RWPE2 (cell line): ENCODE measurements at places on chromosomes 5 and 9.

- DNase-seq: no peak
Measured at GRCh38 chr5:132641241-132641723, 16.7 kb upstream of the IL13 start.

DNA sequence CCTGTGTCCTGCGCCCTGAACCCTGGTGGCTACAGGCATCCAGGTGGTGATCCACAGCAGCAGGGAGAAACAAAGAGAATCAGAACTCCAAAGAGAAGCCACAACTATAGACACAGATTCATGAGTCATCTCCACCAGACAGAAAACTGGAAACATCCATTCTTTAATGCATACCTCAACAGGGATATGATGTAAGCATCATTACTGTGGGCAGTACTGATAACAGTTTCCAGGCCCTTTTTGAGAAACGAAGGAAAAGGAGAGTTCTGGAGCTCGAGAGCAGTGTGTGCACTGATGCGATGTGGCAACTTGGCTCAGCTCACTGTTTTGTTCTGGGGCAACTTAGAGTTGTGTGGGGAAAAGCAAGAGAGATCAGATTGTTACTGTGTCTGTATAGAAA is 215.6 kb upstream of the ADAMTS16 start:
- DNase-seq: no peak

DNA sequence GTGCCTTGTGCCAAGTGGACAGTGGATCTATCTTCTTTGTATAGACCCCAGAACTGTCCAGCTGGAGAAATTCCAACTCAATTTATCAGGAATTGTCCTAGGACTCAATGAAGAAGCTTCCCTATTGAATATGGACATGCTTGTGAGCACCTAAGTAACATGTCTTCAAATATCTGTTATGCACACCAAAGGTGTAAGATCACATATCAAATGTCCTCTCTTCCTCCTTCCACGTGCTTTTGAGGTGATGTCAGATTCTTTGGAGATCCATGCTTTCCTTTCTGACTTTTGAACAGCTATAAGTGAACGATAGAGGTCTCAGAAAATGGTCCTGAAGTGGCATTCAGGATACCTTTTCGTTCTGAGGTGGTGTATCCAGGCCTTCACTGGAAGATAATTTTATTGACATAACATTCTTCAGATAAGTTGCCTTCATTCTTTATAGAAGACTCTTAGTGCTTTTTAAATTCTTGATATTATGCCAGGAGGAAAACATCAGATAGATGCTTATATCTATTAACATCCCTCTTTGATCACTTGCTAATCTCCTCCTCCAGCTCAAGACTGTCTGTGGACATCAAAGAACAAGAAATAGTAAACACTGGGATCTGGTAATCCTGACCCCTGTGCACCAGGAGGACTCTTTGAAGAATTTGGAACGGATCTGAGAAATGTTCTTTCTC is 246.4 kb downstream of the SMARCA2 start:
- DNase-seq: no peak

DNA sequence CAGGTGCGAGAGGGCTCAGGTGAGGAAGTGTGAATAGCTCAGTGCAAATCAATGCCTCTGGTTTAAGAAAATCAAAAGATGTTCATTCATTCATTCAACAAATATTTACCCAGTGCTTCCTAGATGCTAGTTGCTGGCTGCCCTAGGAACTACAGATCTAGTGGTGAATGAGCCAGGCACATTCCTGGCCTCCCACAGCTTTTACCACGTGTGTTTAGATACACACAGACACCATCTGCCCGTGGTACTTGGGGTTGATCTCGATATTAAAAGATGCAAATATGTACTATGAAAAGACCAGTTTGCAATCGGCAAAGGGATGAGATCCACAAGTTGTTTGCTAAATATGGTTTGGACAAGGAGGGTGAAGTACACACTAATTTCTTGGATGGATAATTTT is 78.2 kb downstream of the GTF3C4 start:
- DNase-seq: no peak

- no peak for DNase-seq
Measured at GRCh38 chr9:113963696-113964494, 87.8 kb downstream of the ZNF618 start.

- DNase-seq: no peak
Measured at GRCh38 chr9:14147738-14148137, 166.2 kb downstream of the NFIB start.

GRCh38 chr5:144873076-144873475 is 702.4 kb downstream of the KCTD16 start:
- no peak for DNase-seq

- DNase-seq: no peak
Measured at GRCh38 chr5:86735370-86735769, 117.6 kb downstream of the COX7C start.

- no peak for DNase-seq
Measured at GRCh38 chr9:137126786-137127185, 12.2 kb upstream of the GRIN1 start.

- DNase-seq: peak; percentile 88
Measured at GRCh38 chr5:136028782-136029742, at the start of gene TGFBI. Gene TGFBI, plus strand, starts transcription at chr5:136028988. Its CDS starts 68 bp downstream, at chr5:136029056.

DNA sequence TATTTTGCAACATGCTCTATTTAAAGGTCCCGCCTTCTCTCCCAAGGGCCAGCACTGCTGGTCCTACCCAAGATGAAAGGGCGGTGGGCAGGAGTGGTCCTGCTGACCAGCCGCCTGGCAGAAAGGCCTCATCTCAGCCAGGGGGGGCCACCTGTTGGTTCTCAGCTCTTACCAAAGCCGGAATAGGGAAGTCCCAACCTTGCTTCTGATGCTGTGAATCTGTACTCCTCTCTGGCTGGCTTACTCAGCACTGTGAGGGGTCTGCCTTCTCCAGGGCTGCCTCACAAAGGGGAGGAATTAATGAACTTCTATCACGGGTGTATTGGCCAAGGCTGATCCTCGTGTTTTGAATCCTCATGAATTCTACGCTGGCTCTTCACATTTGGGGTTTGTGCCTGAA is 13.6 kb upstream of the FAM240B start:
- DNase-seq: no peak

DNA sequence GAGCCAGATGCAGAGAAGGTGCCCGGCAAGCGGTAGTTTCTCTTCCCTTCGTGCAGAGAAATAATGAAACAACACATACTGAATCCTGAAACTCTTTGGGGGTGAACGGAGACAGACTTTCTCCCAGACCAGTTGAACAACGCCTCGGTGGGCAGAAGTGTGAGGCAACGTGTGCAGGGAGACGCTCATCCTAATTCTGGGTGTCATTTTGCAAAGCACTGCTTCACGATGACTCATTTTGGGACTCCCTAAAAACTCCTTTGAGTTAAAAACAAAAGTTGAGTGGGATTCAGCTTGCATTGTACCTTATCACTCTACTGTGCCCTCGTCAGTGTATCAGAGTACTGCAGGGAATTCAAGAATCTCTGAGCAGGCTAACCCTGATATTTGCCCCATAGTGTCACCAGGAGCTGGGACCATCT is 3.5 kb upstream of the NEK6 start:
- no peak for DNase-seq

- no peak for DNase-seq
Measured at GRCh38 chr5:125225424-125225823, 479.0 kb upstream of the ZNF608 start.

DNA sequence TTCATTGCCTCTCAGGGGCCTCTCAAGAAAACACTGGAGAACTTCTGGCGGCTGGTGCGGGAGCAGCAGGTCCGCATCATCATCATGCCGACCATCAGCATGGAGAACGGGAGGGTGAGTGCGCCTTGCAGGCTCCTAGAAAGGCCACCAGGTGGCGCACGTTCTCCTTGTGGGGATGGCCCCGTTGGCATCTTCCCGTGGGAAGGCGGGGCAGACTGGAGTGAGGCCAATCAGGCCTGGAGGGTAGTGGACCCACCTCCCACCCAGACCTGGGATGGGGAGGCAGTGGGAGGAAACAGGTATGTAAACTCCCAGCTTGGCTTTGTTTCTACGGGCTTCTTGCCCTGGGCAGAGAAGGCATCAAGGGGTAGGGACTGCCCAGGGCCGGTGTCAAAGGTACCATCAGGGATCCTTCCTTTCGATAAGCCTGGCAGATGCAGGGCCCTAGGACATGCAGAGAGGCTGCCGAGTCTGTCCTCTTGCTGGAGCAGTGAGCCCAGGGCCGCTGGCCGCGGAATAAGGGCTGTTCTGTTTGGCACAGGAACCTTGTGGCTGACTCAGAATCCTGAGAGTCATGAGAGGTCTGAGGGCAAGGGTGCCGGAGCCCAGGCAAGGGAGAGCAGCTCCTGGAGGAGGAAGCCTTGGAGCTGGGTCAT is 18.9 kb upstream of the SPTLC1 start:
- DNase-seq: no peak

DNA sequence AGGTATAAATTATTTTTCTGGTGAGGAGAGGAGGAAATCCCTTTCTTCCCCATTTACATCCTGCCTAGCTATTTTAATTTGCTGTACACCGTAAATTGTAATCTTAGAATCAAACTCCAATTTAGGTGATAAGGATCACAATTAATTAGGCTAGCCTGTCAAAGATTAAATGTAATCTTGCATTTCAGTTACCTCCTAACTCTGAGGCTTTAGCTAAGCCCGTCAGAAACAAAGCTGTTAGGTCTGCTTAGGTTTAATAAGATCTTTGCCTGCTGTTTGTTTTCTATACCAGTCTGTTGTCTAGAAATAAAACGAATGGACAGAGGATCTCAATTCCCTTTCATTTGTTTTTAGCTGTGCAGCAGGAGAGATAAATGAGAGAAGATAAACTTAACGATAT is 51.5 kb downstream of the PIK3R1 start:
- no peak for DNase-seq

DNA sequence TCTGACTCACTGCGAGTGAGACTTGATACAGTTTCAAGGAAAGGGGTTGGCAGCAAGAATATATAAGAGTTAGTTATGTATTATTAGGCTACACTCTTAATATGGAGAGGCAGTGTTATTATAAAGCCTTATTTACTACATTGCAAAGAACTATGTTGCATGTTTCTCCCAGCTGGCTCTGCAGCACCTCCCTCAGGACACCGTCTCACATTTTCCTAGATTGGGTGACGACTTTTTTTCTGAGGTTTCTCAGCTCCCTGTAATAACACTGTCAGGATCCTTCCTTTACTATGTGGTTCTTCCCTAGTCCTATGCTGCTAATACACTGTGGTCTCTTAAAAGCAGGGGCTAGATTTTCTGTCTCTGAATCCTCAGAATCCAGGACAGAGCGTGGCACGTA is 153.7 kb downstream of the INSYN2B start:
- no peak for DNase-seq

DNA sequence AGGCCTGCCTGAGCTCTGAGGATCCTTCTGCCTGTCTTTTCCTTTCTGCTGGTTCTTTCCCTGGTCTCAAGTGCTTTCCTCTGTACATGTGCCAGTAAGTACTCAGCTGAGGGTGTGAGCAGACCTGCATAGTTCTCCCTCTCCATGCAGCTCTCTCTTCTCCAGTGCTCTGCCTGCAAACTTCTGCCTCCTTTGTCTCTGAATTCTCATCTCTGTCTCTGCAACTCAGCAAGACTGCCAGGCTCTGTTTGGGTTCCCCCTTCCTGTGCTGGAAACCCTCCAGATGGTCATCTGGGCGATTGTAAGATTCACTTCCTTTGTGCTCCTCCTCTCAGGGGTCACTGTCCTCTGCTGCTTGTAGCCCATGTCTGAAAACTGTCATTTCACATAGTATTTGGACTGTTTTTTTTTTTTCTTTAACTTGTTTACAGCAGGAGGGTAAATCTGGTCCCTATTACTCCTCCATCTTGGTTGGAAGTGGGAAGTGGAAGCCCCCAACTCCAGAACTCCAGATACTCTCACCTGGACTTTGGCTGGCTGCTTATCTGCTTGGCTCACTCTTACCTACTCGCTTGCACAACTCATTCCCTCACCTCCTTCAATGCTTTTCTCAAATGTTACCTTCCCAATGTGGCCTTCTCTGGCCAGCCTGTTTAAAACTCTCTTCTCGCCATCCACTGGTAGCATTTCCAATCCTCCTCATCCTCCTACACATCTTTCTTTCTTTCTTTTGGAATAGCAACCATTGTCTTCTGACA is 175.3 kb upstream of the TBC1D2 start:
- no peak for DNase-seq

DNA sequence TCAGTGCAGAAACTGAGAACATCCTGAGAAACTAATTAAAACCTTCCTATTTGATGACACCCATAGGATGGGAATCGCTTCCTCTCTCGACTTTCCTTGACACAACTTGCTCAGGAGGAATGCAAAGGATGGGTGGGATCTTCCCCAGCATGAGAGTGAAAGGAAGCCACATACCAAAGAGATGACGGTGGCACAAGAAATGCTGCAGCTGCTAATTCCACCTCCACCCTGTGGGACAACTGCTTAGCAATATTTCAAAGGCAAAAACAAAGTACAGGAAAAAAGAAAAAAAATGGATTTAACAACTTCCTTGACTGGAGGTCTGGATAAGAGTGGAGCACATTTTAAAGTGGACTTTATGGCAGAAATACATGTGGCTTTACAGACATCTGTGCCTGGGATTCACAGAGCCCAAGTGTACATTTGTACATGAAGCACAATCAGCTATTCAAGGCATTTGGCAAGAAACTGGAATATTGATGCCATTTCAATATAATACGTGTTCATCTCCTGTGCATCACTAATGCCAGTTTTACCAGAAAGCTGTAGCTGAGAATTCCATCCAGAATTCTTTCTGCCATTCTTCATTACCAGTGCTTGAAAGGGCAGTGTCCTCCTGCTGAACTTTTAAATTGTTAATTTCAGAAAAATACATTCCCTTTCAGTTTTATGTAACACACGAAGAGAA is 359.2 kb upstream of the ACTBL2 start:
- peak; percentile 92 for DNase-seq

- no peak for DNase-seq
Measured at GRCh38 chr9:74697535-74697934, 190.2 kb downstream of the TRPM6 start.

DNA sequence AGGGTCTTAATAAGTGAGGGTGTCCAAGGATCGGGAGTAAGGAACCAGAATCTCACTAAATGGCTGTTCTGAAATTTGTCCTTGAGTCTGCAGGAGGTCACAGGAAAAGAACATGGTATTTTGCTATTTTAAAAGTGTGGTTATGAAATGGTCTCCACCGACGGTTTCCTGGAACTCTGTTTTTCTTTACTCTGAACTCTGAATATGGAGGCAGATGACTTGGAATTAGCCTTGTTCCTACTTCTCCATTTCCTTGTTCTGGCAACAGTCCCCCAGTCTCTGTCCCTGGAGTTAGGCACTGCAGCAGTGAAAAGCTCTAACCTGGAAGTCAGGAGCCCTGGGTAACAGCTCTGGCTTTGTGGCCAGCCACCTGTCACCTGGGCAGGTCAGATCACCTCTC is 46.6 kb upstream of the C5orf58 start:
- no peak for DNase-seq

GRCh38 chr5:4614088-4614487 is 526.0 kb upstream of the ADAMTS16 start:
- no peak for DNase-seq
